ENCODE measurements at places on chromosomes 16 and 17.
A peak's percentile ranks its signal among the peaks of the same experiment; 100 is the strongest.

DNA sequence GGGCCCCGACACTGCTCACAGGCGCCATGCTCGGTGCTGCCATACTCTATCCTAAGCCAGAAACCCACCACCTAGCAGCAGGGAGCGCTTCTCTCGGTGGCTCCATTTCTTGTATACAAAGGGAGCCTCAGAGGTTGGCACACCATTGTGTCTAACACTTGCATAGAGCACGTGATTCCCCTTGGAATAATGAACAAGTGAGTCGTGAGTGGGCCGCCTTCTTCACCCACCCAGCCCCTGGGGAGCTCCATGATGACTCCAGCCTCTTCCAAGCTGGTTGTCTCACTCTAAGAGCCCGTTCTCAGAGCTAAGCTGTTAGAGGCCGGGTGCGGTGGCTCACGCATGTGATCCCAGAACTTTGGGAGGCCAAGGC is 82.3 kb upstream of the ZNF469 start:
- no peaks in the 10 kb centered on the region for H3K36me3 ChIP-seq
- H3K27ac ChIP-seq: no peak overlapping the region
- no peak overlapping the region for H3K4me3 ChIP-seq
- peaks cover 16% of the 10 kb centered on the region for H3K4me1 ChIP-seq

DNA sequence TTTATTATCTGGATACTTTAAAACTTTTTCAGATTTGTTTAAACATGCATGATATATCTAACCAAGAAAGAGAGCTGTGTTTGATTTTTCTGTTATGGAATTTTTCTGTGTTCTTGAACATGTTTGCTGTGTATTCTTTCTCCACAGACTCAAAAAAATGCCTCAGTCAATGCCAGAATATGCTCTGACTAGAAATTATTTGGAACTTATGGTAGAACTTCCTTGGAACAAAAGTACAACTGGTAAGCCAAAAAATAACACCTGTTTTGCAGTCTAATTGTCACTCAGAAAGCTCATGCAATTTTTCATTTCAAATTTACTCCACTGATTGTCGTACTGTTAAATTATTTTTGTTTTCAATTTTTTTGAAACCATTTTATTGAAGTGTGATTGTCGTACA is 15.3 kb upstream of the ABCC11 start:
- peaks cover 12% of the 10 kb centered on the region for H3K36me3 ChIP-seq
- H3K4me1 ChIP-seq: no peaks in the 10 kb centered on the region
- H3K4me3 ChIP-seq: no peak overlapping the region
- H3K27ac ChIP-seq: no peak overlapping the region

GRCh38 chr17:45305530-45306087 is 11.2 kb downstream of the MAP3K14 start:
- H3K27me3 ChIP-seq: no peaks in the 10 kb centered on the region
- peaks cover 19% of the 10 kb centered on the region for H3K4me1 ChIP-seq
- DNase-seq: no peak
- H3K4me3 ChIP-seq: no peak overlapping the region
- H3K36me3 ChIP-seq: peaks cover 5% of the 10 kb centered on the region

DNA sequence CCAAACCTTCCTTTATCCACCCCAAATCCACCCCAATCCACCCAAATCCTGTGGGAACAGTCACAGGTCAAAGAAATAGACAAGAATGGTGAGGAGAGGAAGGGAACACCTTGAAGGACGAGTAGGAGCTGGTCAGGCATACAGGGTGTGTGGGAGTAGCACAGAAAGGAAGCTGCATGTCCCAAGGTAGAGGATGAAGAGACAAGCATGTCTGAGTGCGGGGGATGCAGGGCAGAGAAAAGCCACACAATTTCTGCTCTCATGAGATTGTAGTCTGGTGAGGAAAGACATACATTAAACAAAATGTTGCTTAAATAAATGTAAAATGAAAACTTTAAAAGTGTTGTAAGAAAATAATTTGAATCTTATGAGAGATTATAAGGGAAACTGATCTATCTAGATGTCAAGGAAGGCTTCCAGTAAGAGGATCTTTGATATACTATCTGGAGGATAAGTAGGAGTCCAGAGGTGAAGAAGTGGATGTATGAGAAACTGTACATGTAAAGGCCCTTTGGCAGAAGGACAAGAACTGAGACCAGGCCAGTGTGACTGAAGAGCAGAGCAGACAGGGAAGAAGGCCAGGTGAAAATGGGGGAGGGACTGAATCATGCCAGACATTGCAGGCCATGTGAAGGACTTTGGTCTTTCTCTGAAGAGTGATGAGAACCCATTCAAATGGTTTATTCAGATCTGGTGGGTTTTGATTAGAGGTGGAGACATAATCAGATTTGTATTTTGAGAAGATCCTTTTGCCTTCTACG is 18.6 kb downstream of the TMEM98 start:
- H3K4me3 ChIP-seq: no peak overlapping the region
- DNase-seq: no peak

GRCh38 chr16:29148131-29148691 is 163.4 kb downstream of the LAT start:
- H3K36me3 ChIP-seq: no peaks in the 10 kb centered on the region
- no peak for DNase-seq
- H3K27me3 ChIP-seq: no peaks in the 10 kb centered on the region
- H3K4me3 ChIP-seq: no peak overlapping the region
- no peak overlapping the region for H3K27ac ChIP-seq

GRCh38 chr17:52709724-52710123 is 551.2 kb upstream of the CA10 start:
- no peaks in the 10 kb centered on the region for H3K36me3 ChIP-seq
- no peaks in the 10 kb centered on the region for H3K27me3 ChIP-seq
- DNase-seq: no peak
- no peaks in the 10 kb centered on the region for H3K4me1 ChIP-seq

DNA sequence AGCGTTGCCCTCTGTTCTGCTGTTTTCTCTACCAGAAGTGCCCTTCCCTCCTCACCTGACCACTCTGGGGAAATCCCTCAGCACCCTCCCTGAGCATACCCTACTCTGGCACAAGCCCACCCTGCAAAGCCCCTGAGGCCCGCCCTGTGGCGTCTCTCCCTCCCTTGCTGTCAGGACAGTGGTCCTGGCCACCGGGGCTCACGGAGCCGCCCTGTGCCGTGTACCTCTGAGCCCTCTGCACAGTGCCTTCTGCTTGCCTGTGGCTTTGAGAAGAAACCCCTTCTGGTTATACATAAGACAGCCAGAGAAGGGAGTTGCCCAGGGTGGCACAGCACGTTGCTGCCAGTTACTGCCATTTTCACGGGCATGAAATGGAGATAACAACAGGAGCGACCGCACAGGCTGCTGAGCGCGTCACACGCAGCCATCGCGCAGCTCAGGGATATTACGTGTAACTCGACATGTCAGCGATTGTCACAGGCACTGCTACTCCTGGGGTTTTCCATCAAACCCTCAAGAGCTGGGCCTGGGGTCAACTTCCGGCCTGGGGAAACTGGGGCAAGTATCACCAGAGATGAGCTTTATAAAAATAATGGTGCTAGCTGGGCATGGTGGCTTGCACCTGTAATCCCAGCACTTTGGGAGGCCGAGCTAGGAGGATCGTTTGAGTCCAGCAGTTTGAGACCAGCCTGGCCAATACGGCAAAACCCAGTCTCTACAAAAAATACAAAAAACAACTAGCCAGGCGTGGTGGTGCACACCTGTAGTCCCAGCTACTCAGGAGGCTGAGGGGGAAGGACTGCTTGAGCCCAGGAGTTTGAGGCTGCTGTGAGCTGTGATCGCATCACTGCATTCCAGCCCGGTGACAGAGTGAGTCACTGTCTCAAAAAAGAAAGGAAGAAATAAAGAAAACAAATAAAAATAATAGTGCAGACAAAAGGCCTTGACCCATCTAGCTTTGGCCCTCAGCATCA is 14.8 kb downstream of the SCGB1C2 start:
- H3K27me3 ChIP-seq: no peaks in the 10 kb centered on the region
- no peak overlapping the region for H3K27ac ChIP-seq
- no peaks in the 10 kb centered on the region for H3K36me3 ChIP-seq

GRCh38 chr17:68101987-68102314 is 66.4 kb downstream of the KPNA2 start:
- peak overlapping the region; percentile 89 for H3K4me3 ChIP-seq
- H3K27ac ChIP-seq: peak overlapping the region; percentile 54
- H3K36me3 ChIP-seq: peaks cover 3% of the 10 kb centered on the region
- peaks cover 11% of the 10 kb centered on the region for H3K27me3 ChIP-seq
- H3K4me1 ChIP-seq: peaks cover 22% of the 10 kb centered on the region

DNA sequence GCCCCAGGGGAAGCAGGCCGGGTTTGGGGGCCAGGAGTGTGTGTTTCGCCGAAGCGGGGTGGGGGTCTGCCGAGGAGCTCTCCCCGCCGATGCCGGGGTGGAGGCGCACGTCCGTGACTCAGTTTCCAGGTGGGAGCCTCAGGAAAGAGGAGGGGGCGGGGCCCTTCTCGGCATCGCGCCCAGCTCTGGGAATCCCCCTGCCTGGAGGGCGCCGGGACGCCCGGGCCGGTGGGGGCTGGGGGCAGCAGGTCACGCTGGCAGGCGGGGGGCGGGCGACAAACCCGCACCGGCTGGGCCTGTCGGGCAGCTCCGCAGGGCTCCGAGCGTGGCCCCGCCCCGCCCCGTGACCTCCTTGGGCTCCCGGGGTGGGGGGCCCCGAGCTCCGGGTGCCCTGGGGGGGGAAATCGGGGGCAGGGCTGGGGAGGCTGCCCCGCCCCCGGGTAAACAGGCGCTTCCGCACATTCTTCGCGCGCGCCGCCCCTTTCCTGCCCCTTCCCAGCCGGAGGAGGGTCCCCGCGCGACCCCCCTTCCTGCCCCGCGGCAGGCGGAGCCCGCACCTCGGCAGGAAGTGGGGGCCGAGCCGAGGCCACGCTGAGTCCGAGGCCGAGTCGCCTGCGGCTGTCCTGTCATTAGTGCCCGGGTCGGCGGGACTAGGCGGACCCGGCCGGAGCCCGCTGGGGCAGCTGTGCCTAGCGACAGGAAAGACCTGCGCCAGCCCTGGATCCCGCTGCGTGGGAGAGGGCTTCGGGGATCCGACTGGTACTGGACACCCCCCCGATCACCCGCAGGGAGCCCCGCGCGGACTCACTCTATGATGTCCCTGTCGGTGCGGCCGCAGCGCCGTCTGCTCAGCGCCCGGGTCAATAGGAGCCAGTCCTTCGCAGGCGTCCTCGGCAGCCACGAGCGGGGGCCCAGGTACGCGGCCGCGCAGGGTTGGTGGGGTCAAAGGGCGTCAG is 9.3 kb downstream of the RIPOR1 start:
- DNase-seq: peak; percentile 51
- H3K4me1 ChIP-seq: peaks cover 35% of the 10 kb centered on the region
- H3K27ac ChIP-seq: no peak overlapping the region
- H3K4me3 ChIP-seq: peak overlapping the region; percentile 85
- H3K27me3 ChIP-seq: peaks cover 38% of the 10 kb centered on the region

DNA sequence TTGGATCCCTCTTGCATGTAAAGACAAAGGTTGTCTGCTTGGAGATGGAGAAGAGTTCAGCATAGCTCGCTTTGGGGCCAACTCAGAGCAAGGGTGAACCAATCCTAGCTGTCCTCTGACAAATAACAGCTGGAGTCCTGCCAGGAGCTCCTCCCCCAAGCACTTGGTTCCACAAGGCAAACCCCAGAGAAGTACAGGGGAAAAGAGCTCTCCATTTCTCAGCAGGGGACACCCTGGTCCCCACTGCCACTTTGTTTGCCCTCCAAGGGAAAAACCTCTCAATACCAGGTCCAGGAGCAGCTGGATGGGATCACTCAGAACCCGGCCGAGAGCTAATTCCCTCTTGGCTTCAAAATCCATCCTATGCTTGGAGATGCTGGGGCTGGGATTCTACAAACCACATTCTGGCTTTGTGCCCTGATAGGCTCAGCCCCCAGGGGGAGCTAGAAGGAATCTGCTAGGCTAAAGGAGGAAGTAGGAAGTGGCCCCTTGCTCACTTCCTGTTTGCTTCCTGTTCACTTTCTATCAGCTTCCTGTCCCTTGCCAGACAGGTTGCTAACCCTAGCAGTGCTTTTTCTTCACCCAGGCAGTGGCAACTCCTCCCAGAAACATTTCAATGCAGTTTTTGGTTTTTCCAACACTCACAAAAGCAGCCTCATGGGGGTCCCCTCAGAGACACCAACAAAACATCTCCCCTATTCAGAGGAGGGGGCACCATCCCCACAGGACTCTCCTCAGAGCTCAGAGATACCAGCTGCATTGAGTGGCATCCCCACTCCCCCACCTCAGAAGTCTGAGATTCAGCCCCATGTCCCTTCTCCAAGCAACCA is 30.7 kb downstream of the CDRT4 start:
- no peak for DNase-seq
- H3K4me1 ChIP-seq: peaks cover 32% of the 10 kb centered on the region
- H3K27me3 ChIP-seq: no peaks in the 10 kb centered on the region
- H3K4me3 ChIP-seq: no peak overlapping the region

DNA sequence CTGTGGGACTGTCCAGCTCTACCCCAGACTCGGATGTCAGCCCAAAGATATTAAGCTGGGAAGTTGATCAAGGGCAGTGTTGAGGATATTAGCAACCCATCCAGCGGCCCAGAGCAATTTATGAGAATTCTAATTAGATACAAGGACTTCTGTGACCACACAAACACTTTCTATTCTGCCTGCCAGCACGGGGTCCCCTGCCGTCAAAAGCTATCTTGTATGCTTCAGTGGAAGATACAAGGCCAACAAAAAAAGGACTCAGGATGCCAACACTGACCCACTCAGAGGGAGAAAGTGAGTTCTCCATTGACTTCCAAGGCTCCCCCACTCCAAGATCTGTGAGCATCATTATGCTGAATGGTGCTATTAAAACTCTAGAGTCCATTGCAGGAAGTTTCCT is 390.7 kb downstream of the GRIN2A start:
- DNase-seq: no peak
- no peaks in the 10 kb centered on the region for H3K36me3 ChIP-seq
- H3K27ac ChIP-seq: no peak overlapping the region
- peaks cover 8% of the 10 kb centered on the region for H3K27me3 ChIP-seq

GRCh38 chr17:81644976-81645952 is 8.3 kb downstream of the TSPAN10 start:
- no peaks in the 10 kb centered on the region for H3K4me1 ChIP-seq
- no peak overlapping the region for H3K27ac ChIP-seq
- no peak overlapping the region for H3K4me3 ChIP-seq
- no peaks in the 10 kb centered on the region for H3K36me3 ChIP-seq
- no peaks in the 10 kb centered on the region for H3K27me3 ChIP-seq

DNA sequence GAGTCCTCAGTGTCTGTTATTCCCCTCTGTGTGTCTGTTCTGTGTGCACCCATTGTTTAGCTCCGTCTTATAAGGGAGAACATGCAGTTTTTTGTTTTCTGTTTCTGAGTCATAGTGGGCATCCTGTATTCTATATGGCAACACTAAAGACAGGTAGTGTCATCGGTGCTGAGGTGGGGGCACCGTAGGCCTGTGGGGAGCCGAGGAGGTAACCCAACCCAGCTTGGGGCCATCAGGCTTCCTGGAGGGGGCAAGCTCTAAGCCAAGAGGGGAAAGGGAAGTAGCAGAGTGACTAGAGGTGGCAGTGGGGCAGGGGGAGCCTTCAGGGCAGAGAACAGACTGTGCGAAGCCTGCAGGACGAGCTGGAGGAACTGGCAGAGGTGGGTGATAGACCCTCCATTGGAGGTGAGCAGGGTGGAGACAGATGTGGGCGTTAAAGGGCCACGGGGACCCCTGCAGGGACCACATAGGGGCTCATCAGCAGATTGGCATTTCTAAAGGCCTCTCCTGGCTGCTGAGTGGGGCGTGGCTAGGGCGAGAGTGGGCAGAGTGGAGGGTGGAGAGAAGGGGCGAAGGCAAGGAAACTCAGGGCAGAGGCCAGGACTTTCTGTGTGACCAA is 36.5 kb downstream of the CPNE2 start:
- no peaks in the 10 kb centered on the region for H3K36me3 ChIP-seq
- peak overlapping the region; percentile 88 for H3K27ac ChIP-seq

Measured in neural crest cell (in vitro differentiated cells).